ENCODE measurements at places on chromosomes 13 and 19. TPM values are rescaled to one million over a fixed set of nuclear protein-coding genes. Genes with fewer than 3 reads are reported as not detected.

DNA sequence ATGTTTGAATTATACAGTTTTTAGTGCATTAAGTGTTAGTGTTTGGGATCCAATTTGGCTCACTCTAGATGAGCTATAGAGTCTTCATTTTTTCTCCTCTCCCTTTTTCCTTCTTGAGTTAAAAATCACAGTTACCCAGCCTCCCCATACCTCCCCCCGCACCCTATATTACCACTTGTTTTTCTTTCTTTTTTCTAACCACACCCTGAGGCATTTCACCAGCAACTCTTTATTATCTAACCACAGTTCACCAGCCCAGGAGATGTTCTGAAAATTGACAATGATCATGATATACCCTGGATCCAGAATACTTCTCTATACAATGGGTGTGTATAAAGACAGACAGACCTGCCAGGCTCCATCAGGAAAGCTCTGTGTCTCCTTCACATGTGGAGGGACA, 86.5 kb upstream of the UBL3 start:
- DNase-seq = no peak

GRCh38 chr19:55676383-55676782, 1.4 kb downstream of the EPN1 start:
- DNase-seq = no peak

Gene SCEL
- not detected for total RNA-seq

DNA sequence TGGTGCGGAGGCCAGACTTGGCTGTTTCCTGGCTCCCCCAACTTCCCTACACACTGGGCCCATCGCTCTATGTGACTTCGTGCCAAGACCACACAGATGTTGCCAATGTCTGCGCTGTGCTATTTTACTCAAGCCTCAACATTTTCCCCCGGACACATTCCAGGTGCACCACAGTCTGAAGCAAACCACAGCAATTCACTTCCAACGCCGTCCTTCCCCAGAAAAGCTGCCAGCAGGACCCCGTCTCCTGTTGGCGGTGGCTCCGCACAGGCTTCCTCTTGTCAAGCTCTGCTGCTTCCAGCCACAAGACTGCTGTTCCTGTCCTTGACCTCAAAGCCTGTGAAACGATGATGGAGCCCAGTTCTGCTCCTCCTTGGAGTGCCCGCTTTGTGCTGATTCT, 100.7 kb downstream of the CRYL1 start:
- DNase-seq = no peak

DNA sequence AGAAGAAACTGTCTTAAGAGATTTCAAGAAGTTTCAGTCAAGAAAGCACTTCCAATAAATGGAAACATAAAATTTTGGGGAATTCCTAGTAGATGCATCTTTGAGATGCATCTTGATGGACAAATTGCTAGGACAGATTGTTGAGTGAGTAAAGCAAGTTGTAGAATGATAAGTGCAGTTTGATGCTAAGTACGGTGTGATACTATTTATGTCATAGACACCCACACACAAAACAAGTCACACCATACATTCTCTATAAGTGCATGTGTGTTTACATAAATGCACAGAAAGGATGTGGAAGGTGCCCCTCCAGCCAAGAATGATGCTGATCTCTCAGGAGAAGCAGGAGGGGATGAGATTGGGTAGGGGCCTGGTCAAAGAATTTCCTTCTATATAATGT, 375.7 kb downstream of the FOXO1 start:
- no peak for DNase-seq
